ENCODE measurements at places on chromosomes 3 and 15.
A peak's percentile ranks its signal among the peaks of the same experiment; 100 is the strongest.

- no peak for ATAC-seq
Observed at GRCh38 chr3:160479376-160479775, 29.8 kb upstream of the TRIM59 start.

DNA sequence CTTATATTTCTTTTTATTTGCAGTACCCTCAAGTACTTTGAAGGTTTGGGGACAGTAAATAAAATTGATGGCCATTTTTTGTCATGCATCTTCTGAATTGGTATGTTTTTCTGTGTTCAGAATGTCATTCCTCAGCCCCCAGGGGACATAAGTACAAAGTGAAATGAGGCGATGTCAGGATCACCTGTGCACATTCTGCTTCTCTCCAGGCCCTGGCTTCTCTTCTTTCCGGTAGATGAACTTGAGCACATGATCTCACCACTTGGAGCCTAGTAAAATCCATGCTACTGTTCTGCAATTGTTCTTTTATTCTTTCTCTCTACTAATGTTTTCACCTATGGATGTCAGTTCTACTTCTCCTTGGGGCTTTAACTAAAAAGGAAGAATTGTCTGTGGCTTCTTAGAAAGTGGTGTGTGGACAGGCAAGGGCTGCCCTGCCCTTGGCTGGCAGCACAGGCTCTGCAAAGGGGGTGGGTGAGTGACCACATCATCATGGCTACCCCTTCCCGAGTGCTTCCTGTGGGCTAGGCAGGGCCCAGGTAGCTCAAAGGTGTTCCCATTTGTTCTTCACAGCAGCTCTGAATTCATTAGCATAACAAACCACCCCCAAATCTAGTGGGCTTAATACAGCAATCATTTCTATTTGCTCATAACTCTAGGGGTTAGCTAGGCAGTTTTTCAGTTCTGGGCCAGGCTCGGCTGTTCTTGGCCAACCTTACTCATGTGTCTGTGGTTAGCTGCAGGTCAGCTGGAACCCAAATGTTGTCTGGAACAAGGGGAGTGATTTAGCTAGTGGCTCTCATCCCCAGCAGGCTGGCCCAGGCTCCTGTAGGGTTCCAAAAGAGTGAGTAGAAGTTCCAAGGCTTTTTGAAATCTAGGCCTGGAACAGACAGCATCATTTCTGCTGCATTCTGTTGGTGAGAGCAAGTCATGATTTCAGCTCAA, 154.0 kb upstream of the CTDSPL start:
- ATAC-seq = no peak

GRCh38 chr3:96354742-96355141, 459.7 kb upstream of the EPHA6 start:
- ATAC-seq = no peak

GRCh38 chr15:66433726-66434125, 47.0 kb downstream of the MAP2K1 start:
- ATAC-seq = peak; percentile 41

DNA sequence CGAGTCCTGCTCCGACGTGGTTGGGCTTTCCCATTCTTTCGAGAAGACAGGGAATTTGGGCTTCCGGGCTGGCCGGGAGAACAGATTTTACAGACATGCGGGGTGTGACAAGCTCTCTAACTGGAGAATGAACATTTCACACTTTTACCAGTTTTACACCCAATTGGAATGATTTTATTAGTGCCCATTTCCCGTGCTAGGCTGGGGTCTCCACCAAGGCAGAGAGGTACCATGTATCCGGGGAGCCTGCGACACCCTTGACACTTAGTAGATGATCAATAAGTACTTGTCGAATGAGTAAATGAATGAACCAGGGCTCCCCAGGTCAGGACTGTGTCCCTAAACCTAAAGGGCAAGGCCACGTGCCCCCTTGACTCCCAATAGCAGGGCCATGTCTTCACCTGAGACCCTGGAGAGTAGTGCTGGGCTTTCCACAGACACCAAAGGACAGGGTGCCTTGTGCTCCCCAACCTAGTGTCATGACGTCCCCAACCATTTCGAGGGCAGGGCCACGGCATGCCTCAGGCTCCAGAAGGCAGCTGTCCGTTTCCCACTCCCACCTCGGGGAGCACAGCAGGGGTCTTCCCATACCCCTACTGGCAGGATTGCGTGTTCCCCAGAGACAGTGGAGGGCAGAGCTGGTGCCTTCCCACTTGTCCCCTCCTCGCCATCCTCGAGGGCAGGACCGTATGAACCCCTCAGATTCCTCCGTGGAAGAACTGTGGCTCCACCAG, 679 bp upstream of the MYD88 start:
- no peak for ATAC-seq

DNA sequence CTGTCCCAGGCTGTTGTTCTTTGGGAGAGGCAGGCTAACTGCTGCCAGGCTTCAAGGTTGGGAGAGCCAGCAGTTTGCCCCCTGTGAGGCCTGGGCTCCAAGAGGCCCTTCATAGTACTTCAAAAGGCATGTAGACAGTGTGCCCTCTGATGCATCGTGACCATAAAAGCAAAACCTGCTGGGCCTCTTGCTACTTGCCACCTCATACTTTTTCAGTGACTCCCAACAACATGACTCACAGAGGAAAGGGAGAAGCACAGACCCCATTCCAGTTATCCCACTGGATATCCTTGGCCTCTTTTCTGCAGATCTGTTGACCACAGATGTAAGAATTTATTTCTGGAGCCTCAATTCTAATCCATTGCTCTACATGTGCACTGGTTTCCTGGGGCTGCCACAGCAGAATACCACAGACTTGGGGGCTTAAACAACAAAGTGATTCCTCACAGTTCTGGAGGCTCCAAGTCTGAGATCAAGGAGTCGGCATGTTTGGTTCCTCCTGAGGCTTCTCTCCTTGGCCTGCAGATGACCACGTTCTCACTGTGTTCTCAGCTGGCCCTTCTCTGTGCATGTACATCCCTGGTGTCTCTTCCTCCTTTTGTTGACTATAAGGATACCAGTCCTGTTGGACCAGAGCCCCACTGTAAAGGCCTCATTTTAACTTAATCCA, 8.9 kb upstream of the NSMCE3 start:
- ATAC-seq = no peak

DNA sequence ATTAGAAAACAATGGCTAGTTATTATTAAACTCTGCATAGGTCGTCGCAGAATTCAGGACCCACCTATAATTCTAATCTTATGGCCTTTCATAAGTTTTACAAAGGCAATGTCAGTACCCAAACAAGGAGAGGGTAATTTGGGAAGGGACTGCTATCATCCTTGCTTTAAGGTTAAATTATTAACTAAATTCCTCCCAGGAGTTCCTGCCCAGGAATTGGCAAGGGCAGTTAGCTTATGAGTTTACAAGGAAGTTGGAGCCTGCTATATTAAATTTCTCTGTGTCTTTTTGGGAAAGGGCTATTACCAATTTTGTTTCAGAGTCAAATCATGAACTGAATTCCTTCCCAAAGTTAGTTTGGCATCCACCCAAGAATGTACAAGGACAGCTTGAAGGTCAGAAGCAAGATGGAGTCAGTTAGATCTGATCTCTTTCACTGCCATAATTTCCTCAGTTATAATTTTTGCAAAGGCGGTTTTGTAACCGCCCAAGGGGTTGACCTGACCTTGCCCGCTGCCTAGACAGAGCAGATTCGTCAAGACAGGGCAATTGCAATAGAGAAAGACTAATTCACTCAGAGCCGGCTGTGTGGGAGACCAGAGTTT, 45.3 kb upstream of the LHFPL4 start:
- ATAC-seq = no peak

- no peak for ATAC-seq
Observed at GRCh38 chr3:159166899-159167586, 365.2 kb downstream of the MFSD1 start.

- ATAC-seq = no peak
Observed at GRCh38 chr15:52080031-52080430, 32.5 kb downstream of the BCL2L10 start.

DNA sequence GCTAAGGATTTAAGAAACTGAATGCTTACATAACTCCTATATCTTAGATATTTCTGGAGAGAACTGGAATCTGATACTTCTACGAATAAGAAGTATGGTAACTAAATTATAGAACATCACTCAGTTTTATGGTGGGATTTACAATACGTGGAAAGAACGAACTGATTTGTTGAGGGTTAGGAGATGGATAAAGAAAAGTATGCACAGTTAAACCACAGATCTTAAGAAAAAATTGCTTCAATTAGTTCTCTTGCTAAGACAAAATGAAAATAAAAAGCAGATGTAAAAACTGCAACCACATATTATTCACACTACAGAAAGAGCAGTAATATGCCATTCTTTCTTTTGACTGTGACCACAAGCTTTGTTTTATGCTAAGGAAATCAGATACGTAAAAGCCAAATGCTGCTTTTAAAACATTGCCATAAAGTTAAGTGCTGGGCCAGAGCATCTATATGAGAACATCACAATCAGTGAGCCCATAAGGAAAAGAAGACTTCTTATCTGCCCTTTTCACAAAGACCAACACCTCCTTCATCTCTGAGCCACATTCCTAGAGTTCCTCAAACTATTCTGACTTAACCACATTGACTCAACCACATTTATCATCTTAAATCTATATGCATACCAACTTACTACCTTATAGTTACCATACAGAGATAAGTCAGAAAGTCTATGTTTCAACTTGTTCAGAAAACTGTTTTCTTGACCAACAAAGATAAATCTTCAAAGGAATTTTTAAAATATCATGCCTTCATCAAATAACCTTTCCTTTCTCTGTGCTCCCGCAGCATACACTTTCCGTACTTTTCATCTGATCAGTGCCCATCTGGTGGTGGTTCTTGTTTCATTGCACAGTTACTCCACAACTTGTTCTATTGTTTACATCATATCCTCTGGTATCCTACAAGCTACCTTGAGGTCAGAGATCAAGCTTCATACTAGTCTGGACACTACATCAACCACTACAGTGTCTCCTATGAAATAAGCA, 61.7 kb downstream of the FSIP1 start:
- no peak for ATAC-seq

DNA sequence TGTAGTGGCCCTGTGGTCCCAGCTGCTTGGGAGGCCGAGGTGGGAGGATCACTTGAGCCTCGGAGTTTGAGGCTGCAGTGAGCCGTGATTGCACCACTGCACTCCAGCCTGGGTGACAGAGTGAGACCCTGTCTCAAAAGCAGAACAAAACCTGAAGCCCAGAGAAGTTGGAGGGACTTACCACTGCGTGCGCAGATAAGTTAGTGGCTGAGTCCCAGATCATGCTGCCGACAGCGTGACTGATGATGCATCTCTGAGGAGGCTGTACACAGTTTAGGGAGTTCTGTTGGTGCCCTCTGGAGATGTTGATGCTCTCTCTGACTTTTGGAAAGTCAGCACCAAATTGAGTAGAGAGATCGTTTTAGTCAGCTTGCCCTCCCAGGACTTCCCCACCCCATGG, 15.8 kb upstream of the ABTB1 start:
- no peak for ATAC-seq

DNA sequence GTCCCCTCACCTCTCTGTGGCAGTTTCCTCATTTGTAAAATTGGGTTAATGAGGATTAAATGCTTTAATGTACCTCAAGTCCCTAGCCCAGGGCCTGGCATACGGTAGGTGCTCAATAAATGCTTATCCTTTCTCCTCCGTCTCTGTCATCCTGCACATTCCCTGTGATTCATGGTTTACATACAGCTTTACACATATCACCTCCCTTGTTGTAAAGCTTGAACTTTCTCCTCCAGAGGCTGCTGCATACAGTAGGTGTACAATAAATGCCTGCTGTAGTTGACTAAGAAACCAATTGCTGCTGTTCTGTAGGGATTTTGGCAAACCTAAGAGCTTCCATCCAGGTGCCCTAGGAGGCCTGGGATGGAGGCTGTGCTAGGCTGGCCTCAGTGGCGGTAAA, 1.5 kb upstream of the CSPG4 start:
- no peak for ATAC-seq
